ENCODE measurements at places on chromosomes 2 and 18.
A peak's percentile ranks its signal among the peaks of the same experiment; 100 is the strongest.

DNA sequence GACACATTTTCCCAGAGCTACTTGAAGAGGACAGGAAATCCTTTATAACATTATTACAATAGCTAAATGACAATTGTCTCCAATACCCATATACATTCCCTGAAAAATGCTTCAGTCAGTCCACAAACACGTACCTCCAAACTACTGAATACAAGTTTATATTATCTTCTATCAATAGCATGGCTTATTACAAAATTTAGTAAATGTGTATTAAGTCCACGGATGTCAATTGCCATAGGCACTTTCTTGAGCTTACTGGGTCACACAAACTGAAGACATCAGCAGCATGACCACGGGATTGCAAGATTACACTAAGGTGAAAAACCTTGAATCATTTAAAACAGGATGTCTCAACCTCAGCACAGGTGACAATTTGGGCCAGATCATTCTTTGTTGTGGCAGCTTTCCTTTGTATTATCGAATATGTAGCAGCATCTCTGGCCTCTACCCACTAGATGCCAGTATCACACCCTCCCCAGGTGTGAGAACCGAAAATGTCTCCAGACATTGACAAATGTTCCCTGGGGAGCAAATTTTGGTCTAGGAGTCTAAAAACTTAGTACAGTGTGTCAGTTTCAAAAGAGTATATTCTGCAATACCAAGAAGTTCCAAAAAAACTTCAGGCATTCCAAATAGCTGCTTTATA, 1.4 kb downstream of the MBD2 start:
- peak; percentile 85 for DNase-seq

GRCh38 chr2:174184915-174185314, 63.4 kb downstream of the OLA1 start:
- no peak for DNase-seq

GRCh38 chr2:119755906-119756305, 3.8 kb upstream of the PTPN4 start:
- no peak for DNase-seq

DNA sequence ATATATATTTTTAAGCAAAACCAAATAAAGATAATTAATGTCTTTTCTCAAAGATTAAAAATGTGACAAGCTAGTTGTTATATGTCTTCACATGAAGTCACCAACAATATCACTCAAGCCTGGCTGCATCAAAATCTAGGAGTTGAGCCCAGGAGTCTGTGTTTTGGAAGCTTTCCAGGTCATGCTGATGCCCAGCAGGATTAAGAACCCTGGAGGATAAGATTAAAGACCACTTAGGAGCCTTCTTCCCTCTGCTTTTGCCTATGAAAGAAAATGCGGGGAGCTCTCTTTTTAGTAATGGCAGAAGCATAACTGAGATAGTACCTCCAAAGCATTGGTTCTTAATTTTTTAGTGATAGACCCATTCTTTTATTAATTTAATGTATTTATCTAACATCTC, 157.4 kb downstream of the ASXL3 start:
- no peak for DNase-seq

DNA sequence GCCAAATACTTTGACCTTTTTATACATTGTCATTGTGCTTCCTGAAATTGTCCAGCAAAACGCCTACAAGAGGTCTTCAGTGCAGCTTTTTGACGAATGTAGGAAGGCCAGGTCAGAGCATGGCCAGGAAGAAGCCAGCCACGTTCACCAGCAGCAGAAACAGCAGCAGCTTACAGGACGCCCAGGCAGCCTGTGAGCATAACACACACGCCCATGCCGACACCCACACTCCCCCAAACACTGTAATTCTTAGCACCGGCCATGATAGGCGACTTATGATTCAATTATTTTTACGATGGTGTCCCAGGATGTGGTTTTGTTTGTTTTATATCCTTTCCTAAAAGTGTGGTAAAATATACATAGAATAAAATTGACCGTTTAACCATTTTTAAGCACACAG, 249.1 kb upstream of the SALL3 start:
- DNase-seq: no peak

DNA sequence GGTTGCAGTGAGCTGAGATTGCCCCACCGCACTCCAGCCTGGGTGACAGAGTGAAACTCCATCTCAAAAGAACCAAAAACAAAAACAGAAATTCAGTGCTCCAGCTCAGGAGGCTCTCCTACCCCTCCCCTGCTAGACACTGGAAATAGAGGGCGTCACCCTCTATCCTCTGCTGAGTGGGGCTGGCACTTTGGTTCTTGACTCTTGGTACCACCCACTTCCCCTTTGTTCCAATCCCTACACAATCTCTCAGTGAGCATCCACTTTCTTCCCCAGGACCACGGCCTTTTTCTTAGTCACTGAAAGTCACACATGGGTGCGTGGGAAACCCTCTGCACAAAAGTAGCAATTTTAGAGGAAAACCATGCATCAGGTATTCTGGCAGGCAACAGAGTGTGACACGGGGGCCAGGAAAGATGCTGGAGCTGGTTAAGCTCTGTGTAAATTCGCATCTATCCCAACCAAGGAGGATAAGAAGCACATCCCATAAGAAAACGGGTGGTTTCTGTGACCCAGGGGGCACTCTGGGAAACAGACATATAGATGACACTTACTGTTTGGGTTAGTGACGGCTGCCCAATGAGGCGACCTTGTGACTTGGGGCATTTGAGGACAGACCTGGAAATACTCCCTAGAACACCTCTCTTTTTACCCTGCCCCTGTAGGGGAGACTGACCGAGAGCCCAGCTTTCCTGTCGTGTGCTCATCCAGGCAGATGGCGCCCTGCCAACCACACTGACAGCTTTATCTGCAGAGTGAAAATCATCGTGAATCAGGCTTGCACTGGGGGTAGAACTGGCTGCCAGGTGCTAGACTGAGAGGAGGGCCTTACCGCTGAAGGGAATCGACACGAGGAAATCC, 7.7 kb downstream of the HJURP start:
- no peak for DNase-seq

GRCh38 chr18:62326646-62327348, 1.7 kb downstream of the TNFRSF11A start:
- DNase-seq: no peak

DNA sequence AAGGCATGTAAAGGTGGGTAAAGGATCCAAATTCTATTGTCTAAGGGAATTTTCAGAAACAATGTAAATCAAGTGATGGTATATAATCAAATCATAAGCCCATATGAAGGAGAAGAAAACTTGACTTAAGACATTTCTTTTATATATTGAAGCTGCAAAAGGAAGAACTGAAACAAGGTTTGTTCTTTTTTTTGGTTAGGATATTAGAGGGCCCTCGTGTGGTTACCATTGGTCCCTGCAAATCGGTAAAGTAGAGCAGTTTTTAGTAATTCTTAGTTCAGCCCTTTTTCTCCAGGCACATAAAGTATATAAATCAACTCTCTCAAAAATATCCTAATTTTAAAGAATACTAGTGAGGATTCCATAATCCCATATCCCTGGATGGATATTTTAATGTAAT, 105.6 kb upstream of the STK17B start:
- peak; percentile 68 for DNase-seq

- DNase-seq: no peak
Observed at GRCh38 chr2:48016225-48017019, 110.1 kb upstream of the FBXO11 start.

- no peak for DNase-seq
Observed at GRCh38 chr2:70717431-70718038, 50.5 kb downstream of the ADD2 start.

DNA sequence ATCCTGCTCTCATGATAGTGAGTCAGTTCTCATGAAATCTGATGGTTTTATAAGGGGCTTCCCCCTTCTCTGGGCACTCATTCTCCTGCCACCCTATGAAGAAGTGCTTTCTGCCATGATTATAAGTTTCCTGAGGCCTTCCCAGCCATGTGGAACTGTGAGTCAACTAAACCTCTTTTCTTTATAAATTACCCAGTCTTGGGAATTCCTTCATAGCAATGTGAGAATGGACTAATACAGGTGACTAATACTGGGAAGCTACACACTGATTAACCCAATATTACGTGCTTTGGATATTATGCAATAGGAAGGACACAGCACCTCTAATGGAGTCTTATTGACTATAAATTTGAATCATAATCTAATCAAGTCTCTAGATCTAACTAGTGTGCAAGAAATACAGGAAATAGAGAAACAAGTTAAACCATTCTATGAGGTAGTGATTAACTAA, 107.2 kb upstream of the ETAA1 start:
- no peak for DNase-seq

GRCh38 chr18:78505851-78506461, 473.7 kb upstream of the SALL3 start:
- no peak for DNase-seq

DNA sequence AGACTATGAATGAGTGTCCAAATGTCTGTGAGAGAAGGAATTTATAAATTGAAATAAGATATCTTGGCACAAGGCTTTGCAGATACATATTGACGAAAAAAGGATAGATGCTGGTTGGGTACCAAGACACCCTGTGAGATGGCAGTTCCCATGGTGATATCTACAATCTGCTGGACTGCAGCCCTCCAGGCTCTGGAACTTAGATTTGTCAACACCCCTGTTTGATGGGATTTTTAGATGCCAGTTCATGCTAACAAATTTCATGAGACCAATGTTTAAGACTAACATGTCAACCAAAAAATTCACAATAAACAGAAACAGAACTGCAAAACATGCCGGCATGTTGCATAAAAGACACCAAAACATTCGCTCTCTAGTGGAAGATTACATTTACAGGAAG, 400.3 kb upstream of the CNTNAP5 start:
- DNase-seq: no peak

DNA sequence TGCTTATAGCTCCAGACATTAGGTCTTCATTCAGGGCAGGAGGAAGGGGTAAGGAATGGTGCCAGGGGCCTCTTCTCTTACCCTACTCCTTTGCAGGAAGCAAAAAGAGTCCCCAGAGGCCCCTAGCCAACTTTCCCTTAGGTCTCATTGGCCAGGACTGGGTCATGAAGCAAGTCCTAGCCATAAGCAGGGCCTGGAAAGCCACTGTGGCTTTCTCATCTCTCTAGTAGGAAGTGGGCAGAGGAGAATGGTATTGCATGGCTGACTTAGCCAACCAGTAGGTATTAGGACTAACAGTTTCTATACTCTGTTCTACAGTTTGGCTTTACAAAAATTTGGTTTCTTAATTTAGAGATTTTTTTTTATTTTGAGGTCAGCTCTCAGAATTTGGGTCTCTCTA, 4.8 kb downstream of the FAM228A start:
- DNase-seq: no peak

- no peak for DNase-seq
Observed at GRCh38 chr18:77249569-77250500, at the start of gene GALR1. Gene GALR1 (plus strand): TSS chr18:77249848. CDS start chr18:77250549, 701 bp downstream.

DNA sequence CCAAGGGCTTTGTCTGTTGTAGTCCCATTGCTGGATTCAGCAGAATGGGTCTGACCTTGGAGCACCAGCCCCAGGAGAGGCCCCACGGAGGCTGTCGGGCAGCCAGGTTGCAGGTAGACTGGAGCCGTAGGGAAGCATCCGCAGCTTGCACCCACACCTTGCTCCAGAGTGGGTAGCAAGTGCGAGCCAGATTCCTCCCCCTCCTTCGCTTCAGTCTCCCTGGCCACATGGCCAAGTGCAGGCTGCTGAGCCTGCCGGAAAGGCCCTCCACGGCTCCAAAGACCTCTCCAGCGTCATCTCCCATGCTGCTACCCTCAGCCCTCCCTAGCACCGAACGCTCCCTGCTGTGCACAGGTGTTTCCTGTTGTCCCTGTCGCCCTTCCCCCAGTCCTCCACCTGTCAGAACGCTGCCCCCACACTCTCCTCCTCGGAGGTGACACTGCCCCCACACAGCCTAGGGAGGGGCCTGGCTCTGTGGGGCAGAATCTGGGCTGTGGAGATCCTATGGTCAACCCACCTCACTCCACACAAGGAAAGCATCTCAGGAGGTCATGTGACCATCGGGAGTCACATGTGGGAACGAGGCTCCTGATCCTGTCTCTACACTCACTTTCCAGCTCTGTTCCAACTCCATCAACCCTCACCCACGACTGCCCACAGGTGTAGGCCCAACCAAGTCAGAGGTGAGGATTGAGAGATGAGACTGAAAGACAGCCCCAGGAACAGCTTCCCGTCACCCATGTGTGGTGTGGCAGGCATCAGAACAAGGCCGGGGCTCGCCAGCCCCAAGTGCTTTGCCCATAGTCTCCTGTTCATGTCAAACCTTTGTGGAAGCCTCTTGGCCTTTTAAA, 8.3 kb downstream of the KCNF1 start:
- no peak for DNase-seq

DNA sequence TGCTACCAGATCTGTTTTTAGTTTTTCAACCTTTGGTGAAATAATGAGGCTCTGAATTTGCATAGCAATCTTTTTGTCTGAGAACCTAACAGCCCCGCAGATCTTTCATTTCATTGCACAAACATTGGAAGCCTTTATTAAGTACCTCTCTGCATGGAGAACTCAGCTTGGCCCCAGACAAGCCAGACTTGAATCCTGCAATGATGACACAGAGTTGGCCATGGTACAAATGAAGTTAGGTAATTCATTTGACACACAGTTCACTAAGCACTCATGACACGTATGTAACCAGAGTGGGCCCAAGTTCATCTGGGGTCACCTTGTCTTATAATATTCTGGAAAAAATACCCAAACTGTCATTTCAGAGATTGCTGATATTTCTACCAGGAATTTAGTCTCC, 439.1 kb upstream of the ID2 start:
- DNase-seq: no peak

DNA sequence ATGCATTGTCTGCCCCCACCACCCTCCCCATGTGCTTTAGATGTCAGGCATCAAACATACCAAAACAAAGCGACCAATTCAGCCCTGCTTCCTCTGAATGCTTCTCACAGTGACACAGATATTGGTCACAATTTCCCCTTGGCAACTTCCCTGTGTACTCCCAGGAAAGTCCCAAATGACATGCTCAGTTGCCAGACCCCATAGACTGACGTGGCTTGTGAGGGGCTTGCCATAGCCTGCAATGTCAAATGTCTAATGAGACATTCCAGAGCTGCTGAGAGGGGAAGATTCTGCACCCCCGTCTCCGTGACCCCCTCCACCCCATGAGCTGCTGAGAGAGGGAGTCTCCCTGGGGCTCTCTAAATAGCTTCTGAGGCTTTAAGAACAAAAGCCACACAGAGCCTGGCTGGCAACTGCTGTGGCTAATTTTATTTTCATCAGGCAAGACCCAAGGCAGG, 47.3 kb downstream of the RFTN2 start:
- no peak for DNase-seq
